ENCODE measurements at places on chromosomes 2 and 18. TPM values are rescaled to one million over a fixed set of nuclear protein-coding genes. Genes with fewer than 3 reads are reported as not detected.
A peak's percentile ranks its signal among the peaks of the same experiment; 100 is the strongest.

Gene GKN1
- polyA plus RNA-seq, result not detected

Gene PDCD1
- polyA plus RNA-seq, result 2.7 TPM

Gene ASPRV1
- polyA plus RNA-seq, result 1.2 TPM

Gene ORMDL1
- 152 TPM for polyA plus RNA-seq

Gene NHEJ1
- polyA plus RNA-seq, result 7.8 TPM

DNA sequence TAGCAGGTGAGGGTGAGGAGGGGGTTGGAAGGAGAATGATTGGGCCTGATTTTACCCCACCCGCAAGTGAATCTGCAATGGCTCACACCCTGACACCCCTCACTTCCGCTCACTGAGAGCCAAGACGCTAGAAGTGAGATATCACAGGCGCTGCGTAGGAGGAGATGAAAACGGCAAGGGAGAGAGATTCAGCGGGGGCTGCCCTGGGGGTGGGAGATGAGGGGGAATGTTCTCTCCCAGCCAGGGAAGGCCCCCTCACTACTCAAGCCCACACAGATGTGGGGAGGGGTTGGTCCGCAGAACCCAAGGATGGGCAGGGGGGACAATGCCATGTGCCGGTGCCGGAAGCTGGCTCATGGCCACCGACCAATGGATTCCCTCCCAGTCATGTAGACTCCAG, 32.9 kb downstream of the LOXHD1 start:
- no peak for DNase-seq

- no peak for DNase-seq
Observed at GRCh38 chr2:54771166-54771885, 47.9 kb downstream of the EML6 start.

DNA sequence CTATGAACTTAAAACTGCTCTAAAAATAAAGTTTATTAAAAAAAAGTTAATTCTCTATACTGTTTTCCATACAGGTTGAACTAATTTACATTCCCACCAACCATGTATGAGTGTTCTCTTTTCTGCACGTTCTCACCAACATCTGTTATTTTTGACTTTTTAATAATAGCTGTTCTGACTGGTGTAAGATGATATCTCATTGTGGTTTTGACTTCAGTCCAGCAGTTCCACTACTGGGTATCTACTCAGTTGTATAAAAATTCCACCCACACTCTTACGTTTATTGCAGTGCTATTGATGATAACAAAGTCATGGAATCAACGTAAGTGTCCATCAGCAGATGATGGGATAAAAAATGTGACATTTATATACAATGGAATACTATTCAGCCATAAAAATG, 33.7 kb downstream of the SPAG16 start:
- DNase-seq, result no peak

DNA sequence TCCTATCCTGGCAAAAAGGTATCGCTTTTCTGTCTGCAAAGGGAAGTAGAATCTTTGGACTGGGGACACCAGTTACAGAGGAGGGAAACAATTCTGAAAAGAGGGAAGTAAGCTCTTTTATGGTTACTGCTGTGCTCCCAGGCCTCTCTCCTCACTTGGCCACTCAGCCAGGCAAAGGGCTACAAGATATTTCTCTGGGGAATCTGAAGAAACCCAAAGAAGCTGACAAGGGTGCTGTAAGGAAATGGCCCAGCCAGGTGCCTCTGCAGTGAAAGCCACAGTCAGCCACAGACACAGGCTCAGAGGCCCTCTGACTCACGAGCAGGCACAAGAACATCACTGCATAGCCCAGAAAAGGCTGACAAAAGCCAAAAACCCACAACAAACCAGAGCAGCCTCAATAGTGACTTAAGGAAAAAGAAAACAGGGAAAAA, 5.8 kb downstream of the HDLBP start:
- peak; percentile 80 for DNase-seq

DNA sequence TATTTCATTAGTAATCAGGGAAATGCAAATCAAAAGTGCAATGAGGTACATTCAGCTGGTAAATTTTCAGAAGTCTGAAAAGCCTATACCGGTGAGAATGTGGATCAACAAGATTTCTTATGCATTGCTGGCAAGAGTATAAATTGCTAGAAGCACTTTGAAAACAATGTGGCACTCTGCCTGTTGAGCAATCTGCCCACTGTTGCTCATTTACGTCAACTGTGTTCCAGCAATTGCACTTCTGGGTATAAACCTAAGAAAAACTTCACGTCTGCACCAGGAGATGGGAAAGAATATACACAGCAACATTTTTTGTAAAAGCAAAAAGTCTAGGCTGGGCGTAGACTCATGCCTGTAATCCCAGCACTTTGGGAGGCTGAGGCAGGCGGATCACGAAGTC, 40.8 kb downstream of the MTERF4 start:
- no peak for DNase-seq

DNA sequence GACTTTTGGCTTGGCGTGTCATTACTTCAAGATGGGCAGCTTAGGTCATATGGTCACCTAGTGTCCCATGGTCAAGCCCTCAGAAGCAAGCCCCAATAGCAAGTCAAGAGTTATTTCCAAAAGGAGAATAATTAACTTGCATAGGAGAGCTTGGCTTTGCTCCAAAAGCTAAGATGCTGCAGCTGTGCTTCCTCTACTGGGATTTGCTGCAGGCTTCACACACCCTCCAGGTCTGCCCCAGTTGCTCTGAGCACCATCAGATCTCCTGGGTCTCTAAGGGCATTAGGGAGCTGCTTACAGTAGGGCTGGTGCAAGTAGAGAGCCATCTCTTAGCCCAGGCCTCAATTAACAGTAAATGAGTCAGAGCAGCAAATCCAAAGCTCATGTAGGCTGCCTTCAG, 46.6 kb downstream of the THUMPD2 start:
- no peak for DNase-seq

- DNase-seq, result peak; percentile 90
Observed at GRCh38 chr2:72137498-72138010, 10.1 kb downstream of the CYP26B1 start.

GRCh38 chr2:49753344-49753985, 599.1 kb upstream of the FSHR start:
- no peak for DNase-seq

GRCh38 chr18:55494441-55494840, 93.6 kb downstream of the TCF4 start:
- no peak for DNase-seq

DNA sequence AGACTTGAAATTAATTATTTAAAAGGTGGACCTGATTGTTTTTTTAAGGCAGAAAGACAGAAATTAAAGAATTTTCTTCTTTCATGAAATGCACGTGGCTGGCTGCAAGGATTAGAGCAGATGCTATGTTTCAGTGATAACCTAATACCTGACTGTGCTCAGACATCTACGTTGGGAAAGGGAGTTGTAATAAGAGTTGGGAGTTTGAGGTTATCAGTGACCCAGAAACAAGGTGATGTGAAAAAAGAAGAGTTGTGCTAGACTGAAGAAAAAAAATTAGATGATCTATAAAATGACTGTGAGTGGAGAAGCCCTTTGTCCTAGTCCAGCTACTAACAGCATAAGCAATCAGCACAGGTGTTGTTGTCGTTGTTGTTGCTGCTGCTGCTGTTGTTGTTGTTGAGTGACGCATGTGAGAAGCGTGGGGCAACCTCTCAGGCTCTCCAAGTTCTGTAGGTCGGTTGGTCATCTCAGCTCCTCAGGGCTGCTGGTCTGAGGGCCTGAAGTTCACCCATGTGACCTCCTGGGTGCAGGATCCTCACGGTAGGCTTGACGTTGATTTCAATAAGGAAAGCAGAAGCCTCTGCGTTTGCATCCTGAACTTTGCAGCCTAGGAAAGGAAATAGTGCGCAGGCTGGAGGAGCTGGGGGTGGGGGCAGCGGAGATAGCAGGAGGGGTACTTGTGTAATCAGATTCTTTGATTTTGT, 7.6 kb downstream of the POU3F3 start:
- no peak for DNase-seq

GRCh38 chr2:239818086-239818485, 207.1 kb downstream of the NDUFA10 start:
- no peak for DNase-seq

DNA sequence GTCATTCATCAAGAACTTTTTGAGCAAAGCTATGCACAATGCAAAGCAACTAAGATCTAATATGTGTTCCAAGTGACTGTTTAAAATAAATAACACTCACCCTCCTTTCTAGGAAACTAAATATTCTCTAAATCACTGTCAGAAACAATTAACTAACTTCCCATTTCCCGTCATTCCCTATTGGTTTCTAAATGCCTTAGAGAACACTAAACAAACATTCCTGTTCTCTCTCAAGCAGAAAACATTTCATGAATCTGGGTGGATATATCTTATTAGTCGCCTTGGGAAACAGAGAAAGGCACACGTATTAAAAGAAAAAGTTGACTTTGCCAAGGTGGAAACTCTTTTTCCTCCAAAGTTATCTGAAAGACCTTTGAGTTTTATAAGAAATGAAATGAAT, 735.2 kb downstream of the MBD2 start:
- no peak for DNase-seq

GRCh38 chr2:239195318-239195871, 205.4 kb downstream of the HDAC4 start:
- no peak for DNase-seq

- no peak for DNase-seq
Observed at GRCh38 chr2:216881411-216881810, 21.5 kb upstream of the TNP1 start.

DNA sequence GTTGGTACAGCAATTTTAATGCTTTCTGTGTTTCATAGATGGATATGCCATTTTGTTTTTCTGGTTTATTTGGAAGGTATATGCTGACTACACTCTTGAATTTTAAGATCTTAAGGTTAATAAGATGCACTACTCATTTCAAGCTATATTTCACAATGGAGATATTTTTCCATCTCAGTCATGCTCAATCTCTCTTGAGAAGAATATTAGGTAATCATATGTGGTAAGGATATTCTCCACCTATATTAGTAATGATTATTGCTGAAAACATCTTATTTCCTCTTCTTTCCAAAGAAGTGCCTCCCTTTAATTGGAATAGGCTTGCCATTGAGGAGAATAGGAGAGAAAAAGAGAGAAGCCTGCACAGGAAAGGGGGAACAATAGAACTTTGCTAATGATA, 40.1 kb downstream of the EPB41L3 start:
- DNase-seq, result no peak

DNA sequence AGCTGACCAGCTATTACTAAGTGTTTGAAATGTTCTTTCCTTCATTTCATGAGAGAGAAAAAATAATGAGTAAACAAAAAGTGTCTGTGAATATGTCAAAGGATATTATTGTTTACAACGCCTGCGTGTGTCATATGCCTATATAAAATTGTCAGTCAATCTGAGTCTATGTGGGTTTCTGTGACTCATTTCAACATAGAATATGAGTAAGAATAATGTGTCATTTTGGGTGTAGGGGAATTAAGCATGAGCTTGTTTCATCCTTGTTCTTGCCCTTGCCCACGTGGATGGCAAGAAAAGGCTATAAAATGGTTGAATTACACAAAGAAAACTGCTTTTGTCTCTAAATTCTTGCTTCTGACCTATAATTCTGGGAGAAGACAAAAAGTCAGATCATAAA, 466.0 kb downstream of the PTH2R start:
- no peak for DNase-seq

DNA sequence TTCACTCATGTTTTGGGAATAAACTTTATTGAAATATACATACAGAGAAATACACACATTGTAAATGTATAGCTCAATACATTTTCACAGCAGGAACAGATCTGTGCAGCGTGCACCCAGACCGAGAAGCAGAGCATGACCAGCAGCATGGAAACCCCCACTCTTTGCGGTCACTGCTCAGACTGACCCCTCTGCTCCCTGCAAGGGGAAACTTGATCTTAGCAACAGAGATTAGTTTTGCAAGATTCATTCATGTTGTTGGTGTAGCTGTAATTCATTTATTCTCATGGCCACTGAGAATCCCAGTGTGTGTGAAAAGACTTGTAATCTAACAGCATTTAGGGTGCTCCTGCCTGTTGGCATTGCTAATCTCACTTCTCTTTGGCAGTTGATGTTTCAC, 35.2 kb downstream of the LPIN1 start:
- DNase-seq, result no peak

DNA sequence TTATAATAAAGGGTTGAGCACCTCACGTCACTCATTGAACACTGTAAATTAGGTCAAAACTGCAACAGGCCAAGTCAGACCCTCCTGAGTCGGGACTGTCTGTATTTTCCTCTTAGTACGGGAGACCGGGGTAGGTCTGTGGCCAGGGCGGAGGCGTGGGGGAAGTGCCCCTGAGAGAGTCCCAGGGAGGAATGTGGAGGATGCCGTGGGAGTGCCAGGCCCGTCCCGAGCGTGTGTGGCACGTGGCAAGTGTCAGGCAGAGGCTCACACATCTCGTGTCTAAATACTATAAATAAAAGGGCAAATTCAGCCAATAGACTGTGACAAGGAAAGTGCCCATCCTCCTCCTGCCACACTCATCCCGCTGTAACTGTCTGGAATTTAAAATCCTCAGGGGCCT, 6.3 kb upstream of the HDAC4 start:
- no peak for DNase-seq

- no peak for DNase-seq
Observed at GRCh38 chr2:21819454-21819853, 695.7 kb downstream of the TDRD15 start.

- no peak for DNase-seq
Observed at GRCh38 chr18:72155327-72155726, 388.8 kb downstream of the CBLN2 start.

- peak; percentile 93 for DNase-seq
Observed at GRCh38 chr2:64945973-64946768, 43.0 kb upstream of the SLC1A4 start.

All from spleen (tissue), 13 donors.